Endodermal cell (in vitro differentiated cells): ENCODE measurements at places on chromosomes 3 and 15. TPM values are rescaled to one million over a fixed set of nuclear protein-coding genes. Genes with fewer than 3 reads are reported as not detected.

DNA sequence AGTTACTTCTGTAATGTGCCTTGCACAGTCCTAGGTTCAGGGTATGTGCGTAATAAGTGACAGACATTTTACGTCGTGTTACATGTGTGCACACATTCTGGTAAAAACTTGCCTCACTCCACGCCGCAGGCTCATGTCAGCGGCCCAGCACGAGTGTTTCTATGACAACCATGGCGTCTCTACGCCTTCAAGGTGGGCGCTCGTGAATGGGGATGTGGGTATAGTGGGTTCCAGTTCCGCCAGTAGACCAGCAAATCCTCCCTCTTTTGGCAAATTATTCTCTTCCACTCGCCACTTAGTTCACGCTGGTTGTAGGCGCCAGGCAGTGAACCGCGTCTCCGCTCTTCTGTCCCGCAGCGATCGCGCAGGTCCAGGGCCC lies 40.3 kb downstream of the CHST14 start:
- no peaks in the 10 kb centered on the region for H3K4me1 ChIP-seq
- no peak overlapping the region for H3K27ac ChIP-seq
- no peaks in the 10 kb centered on the region for H3K36me3 ChIP-seq

DNA sequence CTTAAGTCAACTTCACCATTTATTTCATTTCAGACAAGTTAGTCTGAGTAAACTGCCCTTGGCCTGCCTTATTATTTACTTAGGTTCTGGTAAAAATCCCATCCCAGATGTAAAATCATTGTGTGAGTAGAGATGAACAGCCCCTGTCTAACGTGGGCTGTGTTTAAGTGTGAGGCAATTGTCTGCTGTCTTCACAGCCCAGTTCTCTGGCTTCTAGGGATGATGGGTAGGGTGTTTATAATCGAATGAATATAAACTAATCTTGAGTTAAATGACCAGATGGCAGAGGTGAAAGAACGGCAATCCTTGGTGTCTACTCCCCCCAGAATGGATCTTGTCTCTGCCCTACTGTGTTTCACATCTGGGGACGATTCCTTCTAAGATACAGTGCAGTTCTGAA lies 20.8 kb downstream of the PPARG start:
- no peak overlapping the region for H3K27ac ChIP-seq

GRCh38 chr15:70259028-70259424 lies 161.3 kb upstream of the TLE3 start:
- no peaks in the 10 kb centered on the region for H3K36me3 ChIP-seq
- H3K4me1 ChIP-seq, result no peaks in the 10 kb centered on the region
- no peak overlapping the region for H3K4me3 ChIP-seq
- no peak for DNase-seq
- no peaks in the 10 kb centered on the region for H3K27me3 ChIP-seq

- peaks cover 3% of the 10 kb centered on the region for H3K4me1 ChIP-seq
- H3K4me3 ChIP-seq, result no peak overlapping the region
Measured at GRCh38 chr3:30006111-30006510, 600.3 kb upstream of the TGFBR2 start.

- H3K4me1 ChIP-seq, result no peaks in the 10 kb centered on the region
- H3K27me3 ChIP-seq, result no peaks in the 10 kb centered on the region
- no peaks in the 10 kb centered on the region for H3K36me3 ChIP-seq
- no peak overlapping the region for H3K4me3 ChIP-seq
- H3K27ac ChIP-seq, result no peak overlapping the region
Measured at GRCh38 chr3:7917443-7918151, 584.0 kb upstream of the LMCD1 start.

- H3K27me3 ChIP-seq, result no peaks in the 10 kb centered on the region
- DNase-seq, result no peak
- no peak overlapping the region for H3K4me3 ChIP-seq
- H3K36me3 ChIP-seq, result no peaks in the 10 kb centered on the region
- H3K27ac ChIP-seq, result no peak overlapping the region
Measured at GRCh38 chr3:178073366-178073765, 462.9 kb upstream of the KCNMB2 start.

- H3K36me3 ChIP-seq, result no peaks in the 10 kb centered on the region
- H3K27ac ChIP-seq, result no peak overlapping the region
- DNase-seq, result peak; percentile 39
- H3K4me1 ChIP-seq, result no peaks in the 10 kb centered on the region
- no peak overlapping the region for H3K4me3 ChIP-seq
Measured at GRCh38 chr15:101490922-101491733, 1.6 kb upstream of the PCSK6 start.

- no peaks in the 10 kb centered on the region for H3K36me3 ChIP-seq
- H3K27me3 ChIP-seq, result no peaks in the 10 kb centered on the region
- no peaks in the 10 kb centered on the region for H3K4me1 ChIP-seq
- H3K27ac ChIP-seq, result no peak overlapping the region
Measured at GRCh38 chr3:40930131-40930538, 269.2 kb upstream of the CTNNB1 start.

DNA sequence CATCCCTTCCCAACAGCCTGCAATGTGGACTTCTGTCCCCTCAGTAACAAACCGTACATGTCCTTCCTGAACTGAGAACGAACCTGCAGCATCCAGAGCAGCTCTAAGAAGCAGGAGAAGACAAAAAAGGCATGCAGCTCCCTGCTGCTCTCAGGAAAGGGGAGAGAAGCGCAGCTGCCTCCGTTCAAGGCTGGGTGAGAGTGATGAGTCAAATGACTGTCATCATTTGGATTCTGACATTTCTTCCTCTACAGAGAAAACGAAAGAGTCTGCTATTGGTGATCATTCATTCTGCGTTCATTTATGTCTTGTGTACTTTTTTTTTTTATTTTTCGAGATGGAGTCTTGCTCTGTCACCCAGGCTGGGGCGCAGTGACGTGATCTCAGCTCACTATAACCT lies 677.8 kb downstream of the FHIT start:
- no peak overlapping the region for H3K27ac ChIP-seq
- H3K4me1 ChIP-seq, result no peaks in the 10 kb centered on the region
- H3K4me3 ChIP-seq, result no peak overlapping the region
- no peaks in the 10 kb centered on the region for H3K27me3 ChIP-seq
- no peaks in the 10 kb centered on the region for H3K36me3 ChIP-seq

- no peak overlapping the region for H3K27ac ChIP-seq
- no peak overlapping the region for H3K4me3 ChIP-seq
- H3K27me3 ChIP-seq, result no peaks in the 10 kb centered on the region
- no peaks in the 10 kb centered on the region for H3K4me1 ChIP-seq
Measured at GRCh38 chr3:78905700-78906099, 862.1 kb downstream of the ROBO1 start.

DNA sequence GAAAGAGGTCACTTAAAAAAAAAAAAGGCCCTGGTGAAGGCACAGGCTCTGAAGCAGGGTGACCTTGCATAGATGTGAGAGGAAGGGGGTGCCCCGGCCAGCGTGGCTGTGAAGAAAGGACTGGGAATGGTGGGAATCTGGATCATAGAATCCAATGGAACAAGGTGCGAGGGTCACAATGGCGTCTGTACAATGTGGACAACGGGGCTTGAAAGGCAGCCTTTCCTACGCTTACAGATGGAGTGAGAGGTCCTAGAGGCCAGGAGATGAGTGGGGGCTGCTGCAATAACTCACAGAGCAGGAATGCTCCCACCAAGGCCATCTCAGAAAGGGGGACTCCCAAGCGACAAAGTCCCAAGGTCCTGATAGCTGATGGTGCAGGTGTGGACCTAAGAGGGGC lies 162.2 kb downstream of the ATP10A start:
- peak; percentile 20 for DNase-seq
- no peak overlapping the region for H3K4me3 ChIP-seq
- no peaks in the 10 kb centered on the region for H3K36me3 ChIP-seq
- no peaks in the 10 kb centered on the region for H3K4me1 ChIP-seq
- H3K27ac ChIP-seq, result no peak overlapping the region
- H3K27me3 ChIP-seq, result no peaks in the 10 kb centered on the region

DNA sequence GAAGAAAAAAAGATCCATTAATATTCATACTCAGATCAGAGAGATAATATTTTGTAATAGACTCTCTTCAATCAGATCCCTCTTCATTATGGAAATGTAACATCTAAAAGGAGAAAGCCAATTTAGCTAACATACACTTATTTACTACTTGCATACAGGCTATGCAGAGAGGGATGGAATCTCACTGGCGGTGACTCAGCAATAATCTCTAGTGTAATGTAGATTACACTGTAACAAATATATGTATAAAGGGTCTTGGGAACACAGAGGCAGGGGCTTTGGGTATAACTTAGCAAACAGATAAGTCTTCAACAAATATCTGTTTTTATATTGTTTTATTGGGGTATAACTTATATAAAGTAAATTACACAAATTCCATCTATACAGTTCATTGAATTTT lies 69.6 kb downstream of the CGNL1 start:
- H3K27ac ChIP-seq, result no peak overlapping the region
- no peak for DNase-seq
- peaks cover 11% of the 10 kb centered on the region for H3K4me1 ChIP-seq
- H3K4me3 ChIP-seq, result no peak overlapping the region

DNA sequence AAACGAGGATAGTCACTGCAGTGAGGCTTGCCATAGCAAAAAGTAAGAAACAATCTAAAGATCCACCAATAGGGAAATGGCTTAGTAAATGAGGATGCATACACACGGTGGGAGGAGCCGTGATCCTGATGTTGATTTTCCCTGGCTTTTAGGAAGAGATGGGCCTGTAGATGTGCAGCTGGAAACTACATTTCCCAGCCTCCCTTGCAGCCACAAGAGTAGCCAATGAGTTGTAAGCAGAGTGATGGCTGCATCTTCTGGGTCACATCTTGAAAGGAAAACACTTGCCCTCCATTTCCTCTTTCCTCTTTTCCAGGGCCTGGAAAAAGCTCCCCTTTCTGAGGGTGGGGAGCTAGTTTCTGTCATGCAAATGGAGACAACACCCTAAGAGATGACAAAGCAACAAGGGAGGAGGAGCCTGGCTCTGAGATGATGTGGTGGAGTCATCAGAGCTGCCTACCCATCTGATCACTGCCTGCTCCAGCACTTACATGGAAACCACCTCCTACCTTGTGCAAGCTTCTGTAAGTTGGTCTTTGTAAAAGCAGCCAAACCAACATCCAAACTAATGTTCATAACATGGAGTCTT lies 139.1 kb downstream of the TLE3 start:
- H3K27me3 ChIP-seq, result no peaks in the 10 kb centered on the region
- H3K27ac ChIP-seq, result no peak overlapping the region
- H3K36me3 ChIP-seq, result no peaks in the 10 kb centered on the region

Gene ADGRG7
- 2.1 to 4.3 TPM (median 3.1 TPM) in 3 replicates for total RNA-seq

Gene PAQR5
- total RNA-seq, result 43.6 to 69.3 TPM (median 49.8 TPM) in 3 replicates

Gene SH2D7
- total RNA-seq, result not detected in 3 replicates
